ENCODE measurements at places on chromosomes 7 and 10.

GRCh38 chr7:1854866-1855724 lies 185.0 kb downstream of the ELFN1 start:
- DNase-seq = no peak

DNA sequence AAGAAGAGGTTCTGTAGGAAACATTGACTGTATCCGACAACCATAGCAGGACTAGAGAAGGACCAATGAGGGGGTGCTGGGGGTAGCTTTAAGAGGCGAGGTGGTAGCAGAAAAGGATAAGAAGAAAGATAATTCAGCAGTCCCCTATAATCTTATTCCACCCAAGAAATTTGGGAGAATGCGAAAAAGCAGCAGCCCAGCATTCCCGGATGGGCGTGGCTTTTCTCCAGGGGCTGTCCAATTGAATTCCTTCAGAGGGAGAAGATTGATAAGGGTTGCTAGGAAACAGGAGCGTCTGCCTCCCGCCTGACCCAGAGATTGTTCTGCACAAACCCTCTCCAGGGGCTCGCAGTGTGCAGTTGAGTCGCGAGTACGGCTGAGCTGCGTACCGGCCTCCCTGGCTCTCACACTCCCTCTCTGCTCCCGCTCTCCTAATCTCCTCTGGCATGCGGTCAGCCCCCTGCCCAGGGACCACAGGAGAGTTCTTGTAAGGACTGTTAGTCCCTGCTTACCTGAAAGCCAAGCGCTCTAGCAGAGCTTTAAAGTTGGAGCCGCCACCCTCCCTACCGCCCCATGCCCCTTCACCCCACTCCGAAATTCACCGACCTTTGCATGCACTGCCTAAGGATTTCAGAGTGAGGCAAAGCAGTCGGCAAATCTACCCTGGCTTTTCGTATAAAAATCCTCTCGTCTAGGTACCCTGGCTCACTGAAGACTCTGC lies at the start of gene GRM3:
GRM3 (plus strand) TSS at position 349 of the 721 bp plus-strand sequence. CDS start 121,237 bp downstream, outside the sequence.
- peak; percentile 86 for DNase-seq

DNA sequence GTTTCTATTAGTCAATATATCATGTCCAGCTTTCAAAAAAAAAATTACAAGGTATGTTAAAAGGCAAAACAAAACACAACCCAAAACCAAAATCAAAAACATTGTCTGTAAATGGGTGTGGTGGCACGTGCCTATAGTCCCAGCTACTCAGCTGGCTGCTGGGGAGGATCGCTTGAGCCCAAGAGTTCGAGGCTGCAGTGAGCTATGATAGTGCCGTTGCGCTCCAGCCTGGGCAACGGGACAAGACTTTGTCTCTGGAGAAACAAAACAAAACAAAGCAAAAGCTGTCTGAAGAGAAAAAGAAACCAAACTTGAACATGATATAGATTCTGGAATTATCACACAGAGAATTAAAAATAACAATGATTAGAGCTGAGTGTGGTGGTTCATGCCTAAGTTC lies 10.3 kb upstream of the CPA5 start:
- no peak for DNase-seq

DNA sequence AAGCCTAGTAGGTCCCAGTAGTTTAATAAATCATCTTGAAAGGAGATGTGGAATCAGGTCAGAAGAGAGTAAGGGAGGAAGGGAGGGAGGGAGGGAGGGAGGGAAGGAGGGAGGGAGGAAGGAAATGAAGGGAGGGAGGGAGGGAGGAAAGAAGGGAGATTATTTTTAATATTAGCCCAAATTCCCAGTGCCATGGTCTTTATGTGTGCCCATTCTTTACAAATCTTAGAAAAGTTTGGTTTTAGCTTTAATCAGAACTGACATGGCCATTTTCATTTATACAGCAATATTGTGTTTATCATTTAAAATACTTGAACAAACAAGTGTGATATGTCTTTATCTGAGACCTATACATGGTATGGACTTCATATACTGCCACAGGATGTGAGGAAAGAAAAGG lies 86.8 kb downstream of the GAD2 start:
- DNase-seq = no peak

DNA sequence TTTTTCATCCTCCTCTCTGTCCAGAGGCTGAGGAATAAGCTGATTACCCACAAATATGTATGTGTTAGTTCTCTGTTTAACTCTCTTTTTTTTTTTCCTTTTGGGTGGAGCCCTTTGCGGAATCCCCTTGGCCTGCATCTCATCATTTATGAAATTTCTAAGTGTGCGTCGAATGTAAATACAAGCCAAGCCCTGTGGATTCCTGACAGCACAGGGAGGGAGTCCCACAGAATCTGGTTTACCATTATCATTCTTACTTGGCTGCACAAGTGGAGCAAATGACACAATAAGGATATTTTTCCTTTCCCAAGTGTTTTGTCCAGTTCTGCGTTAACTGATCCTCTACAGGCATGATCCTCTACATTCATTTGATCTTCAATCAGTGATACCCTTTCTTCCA lies 11.4 kb downstream of the STK31 start:
- DNase-seq = no peak

GRCh38 chr7:1601956-1602355 lies 32.1 kb upstream of the PSMG3 start:
- no peak for DNase-seq

DNA sequence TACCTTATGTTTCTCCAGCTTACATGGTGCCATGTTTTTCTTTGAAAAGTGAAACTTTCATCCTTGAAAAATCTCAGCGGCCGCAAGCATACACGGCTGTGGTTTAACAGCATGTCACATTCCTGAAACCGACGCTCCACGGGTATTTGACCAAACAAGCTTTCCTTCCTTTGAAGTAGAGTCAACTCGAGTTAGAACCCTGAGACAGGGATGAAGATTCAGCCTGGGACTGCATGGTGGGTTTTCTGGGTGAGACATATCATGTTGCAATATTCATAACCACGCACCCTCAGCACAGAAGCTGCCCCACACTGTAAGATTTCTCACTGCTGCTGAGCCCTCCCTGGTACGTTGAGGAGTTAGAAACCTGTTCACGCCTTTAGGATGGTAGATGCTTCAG lies 8.1 kb downstream of the CYP26A1 start:
- no peak for DNase-seq

GRCh38 chr7:53604201-53604600 lies 568.8 kb downstream of the POM121L12 start:
- no peak for DNase-seq

- no peak for DNase-seq
Observed at GRCh38 chr7:99679032-99679399, 780 bp downstream of the CYP3A5 start.

DNA sequence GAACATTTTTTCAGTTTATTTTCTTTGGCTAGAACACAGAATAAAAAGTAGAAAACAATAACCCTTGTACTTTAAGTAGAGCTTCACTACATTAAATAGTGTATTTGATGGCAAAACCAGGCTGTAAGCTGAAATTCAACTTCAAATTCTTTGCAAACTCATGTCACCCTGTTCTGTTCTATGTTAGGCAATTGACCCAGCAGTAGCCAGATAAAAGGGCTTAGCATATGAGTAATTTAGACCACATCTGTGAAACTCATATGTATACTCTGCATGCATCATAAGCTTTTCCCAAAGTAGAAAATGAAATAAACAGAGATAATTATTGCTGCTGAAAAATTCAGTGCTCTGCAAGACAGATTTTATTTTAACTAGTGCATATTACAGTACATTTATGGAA lies 150.2 kb downstream of the GNAI1 start:
- no peak for DNase-seq

DNA sequence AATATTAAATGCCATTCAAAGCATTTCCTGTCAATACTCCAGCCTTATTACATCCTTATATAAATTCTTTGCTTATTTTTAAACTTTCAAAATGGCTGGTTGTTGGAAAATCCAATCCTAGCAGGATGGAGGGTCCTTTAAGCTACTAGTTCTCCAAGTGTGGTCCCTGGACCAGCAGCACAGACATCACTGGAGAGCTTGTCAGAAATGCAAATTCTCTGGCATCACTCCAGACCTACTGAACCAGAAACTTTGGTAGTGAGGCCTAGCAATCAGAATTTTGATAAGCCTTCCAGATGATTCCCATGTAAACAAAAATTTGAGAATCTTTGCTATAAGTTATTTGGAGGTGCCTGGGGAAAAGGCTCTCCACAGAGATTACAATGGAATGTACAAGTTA lies 43.8 kb downstream of the CALCR start:
- DNase-seq = no peak

DNA sequence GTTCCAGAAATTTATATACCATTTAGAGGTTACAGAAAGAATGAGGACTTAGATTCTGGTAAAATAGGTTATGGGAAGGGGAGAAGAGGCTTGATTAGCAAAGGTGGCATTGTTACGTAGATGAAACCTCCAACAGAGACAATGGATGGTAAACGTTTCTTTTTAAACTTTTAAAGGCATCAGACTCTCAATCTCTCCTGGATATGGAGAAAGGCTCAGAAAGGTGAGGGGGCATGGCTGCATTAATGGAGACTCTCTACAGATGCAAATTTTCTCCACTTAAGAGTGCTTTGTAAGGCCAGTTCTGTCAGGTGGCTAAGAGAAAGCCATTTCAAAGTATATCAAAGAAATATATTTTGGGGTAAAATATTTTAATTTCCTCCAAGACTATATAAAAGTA lies 240.9 kb upstream of the PTER start:
- DNase-seq = no peak

- DNase-seq = no peak
Observed at GRCh38 chr7:159011722-159012022, 133.0 kb downstream of the VIPR2 start.

- DNase-seq = no peak
Observed at GRCh38 chr10:11899067-11899876, 76.1 kb downstream of the PROSER2 start.

GRCh38 chr10:98492763-98493162 lies 46.0 kb upstream of the HPS1 start:
- no peak for DNase-seq

DNA sequence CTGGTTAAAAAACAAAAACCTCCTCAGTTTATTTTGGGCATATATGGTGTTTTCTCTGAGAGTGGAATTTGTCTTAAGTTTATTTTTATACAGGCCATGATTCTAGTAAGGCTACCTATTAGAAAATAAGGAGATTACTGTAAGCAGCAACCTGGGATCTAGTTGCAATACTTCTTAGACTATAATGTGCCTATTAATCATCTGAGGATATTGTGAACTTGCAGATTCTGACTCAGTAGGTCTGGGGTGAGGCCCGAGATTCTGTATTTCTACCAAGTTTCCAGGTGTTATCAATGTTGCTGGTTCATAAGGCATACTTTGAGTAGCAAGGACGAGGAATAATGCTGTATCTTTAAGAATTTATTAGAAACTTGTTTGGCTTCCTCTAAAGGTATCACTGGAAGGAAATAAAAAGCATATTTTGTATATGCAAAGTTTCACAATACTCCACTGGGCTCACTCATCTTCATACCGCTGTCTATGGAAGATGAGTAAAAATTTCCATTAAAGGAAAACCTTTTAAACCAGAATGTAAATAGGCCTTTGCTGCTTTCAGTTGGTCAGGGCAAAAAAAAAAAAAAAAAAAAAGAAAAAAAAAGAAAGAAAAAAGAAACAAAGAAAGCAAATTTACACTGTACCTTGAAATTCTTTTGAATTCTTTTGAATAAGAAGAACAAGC lies 105.8 kb downstream of the BMPER start:
- no peak for DNase-seq

DNA sequence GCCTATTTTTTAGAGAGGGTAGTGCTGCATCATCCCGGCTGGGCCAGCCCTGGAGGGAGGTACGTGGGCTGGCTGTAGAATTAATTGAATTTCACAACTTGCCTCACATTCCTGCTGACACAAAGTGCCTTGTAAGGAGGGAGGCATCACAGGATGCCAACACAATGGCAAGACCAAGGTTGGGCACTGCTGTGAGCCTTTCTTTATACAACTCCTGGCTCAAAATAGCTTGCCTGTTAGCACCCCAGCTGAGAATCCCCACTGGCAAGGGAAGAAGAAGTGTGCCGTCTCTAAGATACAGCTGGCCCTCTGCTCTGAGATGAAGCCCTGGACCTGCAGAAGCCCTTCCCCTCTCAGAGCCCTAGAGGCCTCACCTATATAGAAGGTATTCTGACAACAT lies 873.9 kb downstream of the GRID1 start:
- DNase-seq = no peak

DNA sequence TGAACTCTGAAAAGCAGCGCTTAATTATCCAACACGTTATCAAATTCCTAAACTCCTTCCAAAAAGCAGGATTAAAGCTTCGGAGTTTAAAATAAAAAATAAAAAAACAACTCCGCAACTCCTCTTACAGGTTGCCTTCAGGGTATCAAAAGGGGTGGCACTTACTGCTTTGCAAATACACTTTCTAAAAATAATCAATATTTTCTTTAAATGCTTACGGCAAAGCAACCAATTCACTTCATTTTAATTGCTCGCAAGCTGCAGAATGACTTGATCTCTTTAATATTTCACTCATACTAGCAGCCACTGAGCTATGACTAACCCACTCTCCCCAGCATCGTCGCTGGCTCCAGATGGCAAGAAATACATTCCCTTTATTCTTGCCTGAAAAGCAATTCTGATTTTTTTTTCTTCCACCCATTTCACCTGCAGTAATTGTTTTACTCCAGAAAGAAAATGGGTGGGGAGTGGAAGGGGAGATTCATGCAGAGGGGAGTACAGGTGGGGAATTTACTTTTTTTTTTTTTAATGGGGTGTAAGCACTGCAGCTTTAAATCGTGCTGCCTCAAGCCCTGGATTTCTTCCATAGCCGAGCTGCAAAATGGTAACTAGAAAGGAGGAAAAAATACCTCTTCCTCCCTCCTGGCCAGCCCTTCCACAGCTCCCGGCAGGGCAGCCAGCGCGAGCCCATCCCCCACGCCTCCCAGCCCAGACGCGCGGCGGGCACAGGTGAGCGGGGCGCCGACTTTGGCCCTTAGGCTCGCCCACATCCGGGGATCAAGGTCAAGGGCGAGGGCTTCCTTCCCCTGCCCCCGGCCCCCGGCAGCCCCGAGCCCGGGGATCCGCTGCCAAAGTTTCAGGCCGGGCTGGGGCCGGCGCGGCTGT lies 54.2 kb upstream of the FHIP2A start:
- DNase-seq = no peak

GRCh38 chr10:29790207-29790606 lies 155.4 kb upstream of the SVIL start:
- DNase-seq = no peak

DNA sequence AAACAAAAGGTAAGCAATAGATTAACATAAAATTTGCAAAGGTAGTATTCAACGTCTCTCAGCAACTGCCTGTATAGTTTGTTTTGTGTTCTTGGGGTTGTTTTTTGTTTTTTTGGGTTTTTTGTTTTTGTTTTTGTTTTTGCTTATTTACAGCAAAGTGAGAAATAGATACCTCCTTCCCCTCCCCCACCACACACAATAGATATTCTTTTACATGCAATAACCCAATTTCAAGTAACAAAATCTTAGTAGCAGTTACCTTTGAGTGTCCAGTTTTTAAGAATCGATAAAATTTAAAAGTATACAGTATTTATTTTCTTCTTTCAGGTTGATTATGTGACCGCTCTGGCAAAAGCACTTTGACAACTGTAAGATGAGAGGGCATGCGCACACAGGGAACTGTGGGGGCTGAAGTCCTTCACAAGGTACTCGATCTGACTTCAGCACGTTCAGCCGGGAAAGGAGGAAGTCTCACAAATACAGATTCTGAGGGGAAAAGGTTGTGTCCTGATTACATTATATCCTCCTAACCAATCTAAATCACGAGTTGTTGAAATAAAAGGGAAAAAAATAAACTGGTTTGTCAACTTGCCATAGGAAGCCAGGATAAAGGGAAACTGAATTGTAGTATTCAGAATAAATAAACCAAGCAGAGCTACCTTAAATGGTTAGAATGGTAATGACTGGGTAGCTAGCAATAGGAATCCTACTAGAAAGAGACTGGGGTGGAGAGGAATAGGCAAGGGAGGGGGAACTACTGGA lies 47.8 kb downstream of the CPEB3 start:
- DNase-seq = peak; percentile 40

Measured in amygdala (tissue), 56 donors.